ENCODE measurements at places on chromosomes 4 and X.
A peak's percentile ranks its signal among the peaks of the same experiment; 100 is the strongest.

GRCh38 chr4:128379860-128380259 is 92.2 kb upstream of the PGRMC2 start:
- DNase-seq, result no peak

GRCh38 chr4:130478406-130478805 is 1382.5 kb downstream of the C4orf33 start:
- no peak for DNase-seq

GRCh38 chr4:38359113-38359512 is 304.9 kb upstream of the KLF3 start:
- no peak for DNase-seq

- no peak for DNase-seq
Measured at GRCh38 chrX:94751611-94752010, 1077.6 kb downstream of the FAM133A start.

- no peak for DNase-seq
Measured at GRCh38 chrX:11967986-11968869, 170.0 kb upstream of the FRMPD4 start.

- DNase-seq, result no peak
Measured at GRCh38 chr4:112147697-112148096, 2.4 kb downstream of the FAM241A start.

DNA sequence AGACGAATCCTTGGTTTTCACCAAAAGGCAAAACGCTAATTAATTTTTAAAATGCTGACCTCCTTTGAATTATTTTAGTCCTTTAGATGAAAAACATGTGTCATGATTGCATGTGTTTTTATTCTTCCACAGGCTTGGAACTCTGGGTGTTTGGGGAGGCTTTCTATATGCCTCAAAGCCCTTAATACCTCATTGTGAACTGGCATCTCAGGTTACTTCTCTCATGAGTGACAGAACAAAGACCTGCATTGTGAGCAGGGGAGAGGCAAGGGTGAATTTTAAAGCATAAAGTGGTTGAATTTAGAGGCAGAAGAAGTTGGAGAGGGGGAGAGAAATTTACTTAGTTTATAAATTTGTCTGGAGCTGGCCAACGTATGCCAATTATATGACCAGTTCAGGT is 119.5 kb downstream of the ARSF start:
- DNase-seq, result no peak

GRCh38 chr4:139633195-139633594 is 32.4 kb upstream of the MGST2 start:
- no peak for DNase-seq

DNA sequence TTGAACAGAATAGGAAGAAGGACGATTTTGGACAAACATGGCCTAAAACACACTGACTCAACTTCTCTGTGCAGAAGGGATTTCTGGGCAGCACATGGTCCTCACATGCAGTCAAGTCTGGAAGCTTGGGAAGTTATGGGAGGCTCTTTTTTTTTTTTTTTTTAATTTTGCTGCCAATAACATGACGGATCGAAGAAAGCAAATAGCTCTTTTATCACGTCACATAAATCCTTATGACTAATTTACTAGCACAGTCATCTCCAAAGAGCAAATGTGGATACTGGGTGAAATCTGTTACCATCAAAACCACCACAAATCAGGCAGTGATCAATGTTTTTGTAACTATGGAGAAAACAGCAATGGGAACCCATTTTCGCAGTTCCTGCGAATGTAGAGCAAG is 193.3 kb upstream of the FAM9B start:
- no peak for DNase-seq

DNA sequence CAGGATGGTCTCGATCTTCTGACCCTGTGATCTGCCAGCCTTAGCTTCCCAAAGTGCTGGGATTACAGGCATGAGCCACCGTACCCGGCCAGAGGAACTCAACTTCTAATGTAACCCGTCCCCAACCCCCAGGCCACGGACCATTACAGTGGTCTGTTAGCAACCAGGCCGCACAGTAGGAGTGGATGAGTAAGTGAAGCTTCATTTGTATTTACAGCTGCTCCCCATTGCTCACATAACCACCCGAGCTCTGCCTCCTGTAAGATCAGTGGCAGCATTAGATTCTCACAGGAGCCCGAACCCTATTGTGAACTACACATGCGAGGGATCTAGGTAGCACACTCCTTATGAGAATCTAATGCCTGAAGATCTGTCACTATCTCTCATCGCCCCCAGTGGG is 119.6 kb downstream of the SHROOM3 start:
- DNase-seq, result no peak

GRCh38 chr4:38149997-38150671 is 189.9 kb downstream of the PTTG2 start:
- no peak for DNase-seq

DNA sequence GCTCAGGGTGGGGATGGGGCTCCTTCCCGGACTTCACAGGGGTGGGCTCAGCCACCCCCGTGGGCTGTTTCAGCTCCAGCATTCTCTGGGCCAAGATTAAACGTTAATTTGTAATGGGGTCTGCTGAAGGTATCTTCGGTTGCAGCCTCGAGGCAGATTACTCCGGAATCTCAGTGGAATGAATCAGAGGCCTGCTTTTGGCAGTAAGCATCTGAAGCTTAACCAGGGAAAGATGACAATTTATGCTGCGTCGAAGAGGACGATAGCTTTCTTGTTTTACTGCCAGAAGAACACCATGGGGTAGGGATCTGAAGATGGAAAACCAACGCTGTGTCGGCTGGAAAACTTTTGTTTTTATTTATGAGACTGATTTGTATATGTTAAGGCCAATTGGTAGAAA is 129.2 kb upstream of the MSX1 start:
- DNase-seq, result no peak

DNA sequence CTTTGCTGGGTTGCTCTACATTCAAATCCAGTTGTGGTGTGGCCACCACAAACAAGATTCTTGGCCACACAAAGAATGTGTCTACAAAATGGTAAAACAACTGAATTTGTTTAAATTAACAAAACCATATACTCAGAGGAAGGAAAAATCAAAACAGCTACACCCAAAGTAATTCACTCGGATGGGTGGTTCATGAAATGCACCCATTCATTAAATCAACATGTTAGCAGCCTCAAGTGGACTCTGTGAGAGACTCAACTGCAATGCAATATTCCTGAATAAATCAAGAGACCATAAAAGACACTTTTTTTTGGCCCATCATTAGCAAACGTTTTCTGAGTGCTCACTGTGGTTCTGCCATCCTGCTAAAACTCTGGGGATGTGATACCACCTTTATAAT is 11.2 kb upstream of the AMELX start:
- no peak for DNase-seq

- no peak for DNase-seq
Measured at GRCh38 chrX:96314985-96315384, 369.7 kb upstream of the DIAPH2 start.

DNA sequence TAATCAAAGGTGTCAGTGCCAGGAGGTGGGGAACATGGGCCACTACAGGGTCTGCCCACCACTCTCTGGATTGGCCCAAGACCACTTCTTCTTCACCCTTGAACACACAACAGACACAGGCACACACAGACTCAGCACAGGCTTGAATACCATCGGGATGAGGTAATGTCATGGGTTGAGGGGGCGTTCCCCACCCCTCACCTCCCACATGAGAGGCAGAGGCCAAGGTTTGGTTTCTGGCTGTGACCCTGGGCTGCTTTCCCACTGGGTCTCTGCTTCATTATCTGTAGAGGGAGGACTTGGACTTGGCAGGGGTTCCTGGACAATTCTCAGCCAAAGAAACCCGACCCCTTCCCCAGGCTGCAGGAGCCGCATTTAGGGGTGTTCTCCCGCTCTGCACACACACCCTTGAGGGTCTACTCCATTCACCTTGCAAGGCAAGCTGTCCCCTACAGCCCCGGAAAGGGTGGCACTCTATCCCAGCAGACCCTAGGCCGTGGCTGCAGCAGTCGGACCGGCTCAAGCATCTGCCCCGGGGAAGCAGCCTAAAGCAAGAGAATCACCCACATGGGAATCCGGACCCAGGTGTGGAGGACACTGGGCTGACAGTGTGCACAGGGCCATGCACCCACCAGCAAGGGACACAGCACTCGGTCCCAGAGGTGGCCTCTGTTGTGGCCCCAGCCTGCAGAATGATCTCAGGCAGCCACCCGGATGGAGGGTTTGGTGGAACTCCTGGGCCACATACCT is 62.4 kb downstream of the TRMT44 start:
- DNase-seq, result no peak

DNA sequence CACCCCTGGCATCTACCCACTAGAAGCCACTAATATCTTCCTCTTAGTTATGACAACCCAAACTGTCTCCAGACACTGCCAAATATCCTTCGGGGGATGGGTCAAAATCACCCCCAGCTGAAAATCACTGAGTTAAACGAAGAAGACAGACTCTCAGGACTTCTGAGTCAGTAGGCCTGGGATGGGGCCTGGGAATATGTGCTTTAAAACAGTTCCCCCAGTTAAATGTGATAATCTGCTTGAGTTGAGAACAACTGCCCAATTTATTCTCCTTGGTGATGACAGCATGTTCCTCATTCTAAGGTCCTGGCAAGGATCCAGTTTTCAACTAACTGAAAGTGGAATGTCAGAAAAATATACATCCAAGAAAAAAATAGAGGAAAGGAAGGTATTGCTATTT is 52.4 kb downstream of the CBLL2 start:
- no peak for DNase-seq

GRCh38 chrX:38468563-38469157 is 92.7 kb upstream of the TSPAN7 start:
- no peak for DNase-seq

GRCh38 chrX:119880552-119881437 is 9.2 kb downstream of the NDUFA1 start:
- DNase-seq, result no peak

- no peak for DNase-seq
Measured at GRCh38 chrX:17595456-17596035, 141.7 kb upstream of the SCML1 start.

DNA sequence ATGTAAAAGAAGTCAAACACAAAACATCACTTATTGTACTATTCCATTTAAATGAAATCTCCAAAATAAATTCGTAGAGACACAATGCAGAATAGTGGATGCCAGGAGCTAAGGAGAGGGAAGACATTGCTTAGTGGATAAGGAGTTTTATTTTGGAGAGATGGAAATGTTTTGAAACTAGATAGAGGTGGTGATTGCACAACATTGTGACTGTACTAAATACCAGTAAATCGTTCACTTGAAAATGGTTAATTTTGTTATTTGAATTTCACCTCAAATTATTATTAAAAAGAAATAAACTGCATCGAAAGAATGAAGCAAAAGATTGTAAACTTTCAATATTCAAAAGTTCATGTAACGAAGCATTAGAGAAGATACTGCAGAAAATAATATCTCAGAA is 9.7 kb upstream of the ACSL4 start:
- no peak for DNase-seq

- DNase-seq, result no peak
Measured at GRCh38 chr4:174107746-174108354, 175.6 kb downstream of the FBXO8 start.

- peak; percentile 74 for DNase-seq
Measured at GRCh38 chrX:153953342-153953830, 8.9 kb upstream of the RENBP start.

DNA sequence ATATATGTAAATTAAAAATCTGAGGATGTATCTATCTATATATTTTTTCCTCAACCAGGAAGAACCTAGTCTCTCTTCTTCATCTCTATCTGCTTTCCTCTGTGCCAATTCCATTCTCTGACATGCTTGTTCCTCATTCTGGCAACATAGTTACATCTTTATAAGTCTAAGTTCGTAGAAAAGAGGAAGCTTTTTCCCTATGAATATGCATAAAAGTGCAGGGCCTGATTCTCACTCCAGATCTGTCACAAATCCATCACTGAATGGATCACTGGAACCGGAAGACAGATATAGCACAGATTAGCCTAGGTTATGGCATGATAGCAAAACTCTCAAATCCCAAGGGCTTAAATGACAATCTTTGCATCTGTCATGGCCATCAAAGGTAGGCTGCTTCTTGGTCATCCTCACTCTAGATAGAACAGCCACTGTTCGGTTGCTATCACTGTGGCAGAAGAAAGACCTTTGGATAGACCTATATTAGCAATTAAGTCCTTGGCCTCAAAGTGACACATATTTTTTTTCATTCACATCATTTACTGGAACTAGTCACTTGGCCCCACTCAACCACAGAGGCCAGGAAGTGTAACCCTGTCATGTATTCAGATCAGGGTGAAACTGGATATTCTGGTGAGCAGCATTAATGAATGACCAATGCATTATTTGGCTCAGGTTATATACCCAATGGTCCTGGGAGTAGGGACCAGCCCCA is 22.2 kb downstream of the DTHD1 start:
- DNase-seq, result no peak

DNA sequence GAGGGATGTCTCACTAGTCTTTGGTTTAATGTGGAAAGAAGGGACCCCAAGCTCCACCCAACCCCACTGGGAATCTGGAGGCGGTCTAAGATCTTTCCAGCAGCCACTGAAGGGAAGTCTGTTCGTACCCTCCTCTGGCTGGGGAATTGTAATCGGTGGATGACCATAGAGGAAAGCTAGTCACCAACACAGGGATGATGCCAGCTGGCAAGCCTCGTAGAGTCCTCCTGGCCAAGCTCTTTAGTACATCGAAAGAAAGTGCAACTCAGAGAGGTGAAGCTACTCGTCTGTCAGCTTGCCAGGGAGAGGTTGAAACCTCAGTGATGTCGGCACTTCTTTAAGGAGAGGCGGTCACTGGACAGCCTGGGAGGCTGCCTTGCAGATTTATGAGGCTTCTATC is 58.7 kb downstream of the MAMLD1 start:
- no peak for DNase-seq

DNA sequence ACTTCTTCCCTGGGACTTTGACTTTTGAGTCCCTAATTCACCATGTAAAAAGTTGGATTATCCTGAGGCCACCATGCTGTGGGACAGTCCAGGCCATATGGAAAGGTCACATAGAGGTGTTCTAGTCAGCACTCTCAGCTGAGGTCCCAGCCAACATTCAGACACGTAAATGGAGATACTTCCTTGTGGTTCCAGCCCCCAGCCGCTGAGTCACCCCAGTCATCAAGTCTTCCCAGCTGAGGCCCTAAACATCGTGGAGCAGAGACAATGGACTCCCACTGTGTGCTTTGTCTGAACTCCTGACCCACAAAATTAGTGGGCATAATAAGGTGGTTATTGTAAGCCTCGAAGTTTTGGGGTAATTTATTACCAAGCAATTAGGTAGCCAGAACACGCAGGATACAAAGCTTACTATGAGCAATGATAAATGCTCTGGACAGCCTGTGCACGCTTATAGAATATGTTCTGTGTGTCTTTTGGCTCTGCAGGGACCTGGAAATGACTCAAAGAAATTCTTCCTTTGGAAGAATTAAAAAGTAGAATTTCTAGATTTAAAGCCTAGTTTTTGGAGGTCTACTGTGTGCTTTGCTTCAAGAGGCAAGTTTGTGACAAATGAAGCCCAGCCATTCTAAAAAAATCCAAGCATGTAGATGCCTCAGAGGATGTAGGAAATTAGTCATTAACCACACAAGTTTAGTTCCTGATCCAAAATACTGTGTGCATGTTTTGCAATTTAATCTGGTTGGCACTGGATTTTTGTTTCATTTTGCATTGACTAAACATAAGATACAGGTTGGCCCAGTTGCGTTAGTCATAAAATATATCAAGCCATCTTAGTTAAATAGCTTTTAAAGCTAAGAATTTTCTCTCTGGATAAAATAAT is 33.2 kb upstream of the SLC9A7 start:
- DNase-seq, result no peak

GRCh38 chrX:53718073-53718472 is 31.6 kb upstream of the HUWE1 start:
- DNase-seq, result no peak

All from dorsolateral prefrontal cortex (tissue), 122 donors.